SK-MEL-5 (cell line): ENCODE measurements at places on chromosomes 6 and 20.

- no peak for DNase-seq
Observed at GRCh38 chr20:4866429-4866828, 134.9 kb downstream of the SLC23A2 start.

GRCh38 chr20:63320041-63320511, 27.1 kb downstream of the COL20A1 start:
- no peak for DNase-seq

DNA sequence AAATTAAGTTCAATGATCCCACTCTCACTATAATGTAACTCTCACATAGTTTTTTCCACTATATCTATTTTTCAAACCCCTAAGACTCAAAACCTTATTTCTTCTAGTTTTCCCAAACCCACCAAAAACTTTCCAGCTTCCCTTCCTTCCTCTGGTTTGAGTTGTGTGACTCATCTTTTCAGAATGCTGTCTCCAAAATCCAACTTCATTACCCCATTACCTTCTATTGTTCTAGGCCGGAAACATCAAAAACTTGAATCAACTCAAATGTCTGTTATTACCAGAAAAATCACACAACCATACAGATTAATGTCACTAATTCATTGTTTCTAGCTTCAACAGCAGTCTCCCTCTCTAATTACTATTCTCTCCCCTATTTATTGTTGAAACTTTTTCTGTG, 1090.3 kb downstream of the HACE1 start:
- DNase-seq = no peak

DNA sequence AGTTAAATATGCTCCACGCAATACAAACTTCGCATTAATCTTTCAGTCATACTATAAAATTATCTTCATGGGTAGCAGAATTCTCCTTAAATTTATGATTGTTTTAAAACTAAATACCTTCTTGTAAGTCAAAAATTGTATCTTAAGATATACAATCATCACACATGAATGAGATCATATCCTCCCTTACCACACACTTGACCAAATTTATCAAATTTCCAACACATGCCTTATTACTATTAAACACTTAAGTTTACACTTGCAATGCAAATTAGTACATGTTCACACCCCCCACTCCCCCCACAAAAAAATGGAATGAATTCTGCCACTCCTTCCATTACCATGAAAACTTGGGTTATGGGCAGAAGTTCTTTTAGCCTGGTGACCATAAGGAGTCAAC, 13.8 kb downstream of the RANBP9 start:
- DNase-seq = no peak

- DNase-seq = no peak
Observed at GRCh38 chr6:151493804-151494234, at the start of gene CCDC170. TSS of gene CCDC170 (plus strand) at chr6:151494017. CDS start at chr6:151494129, 112 bp downstream.

- DNase-seq = no peak
Observed at GRCh38 chr6:106279179-106279578, 46.4 kb downstream of the ATG5 start.

- DNase-seq = no peak
Observed at GRCh38 chr6:133218852-133219251, 22.3 kb upstream of the EYA4 start.

DNA sequence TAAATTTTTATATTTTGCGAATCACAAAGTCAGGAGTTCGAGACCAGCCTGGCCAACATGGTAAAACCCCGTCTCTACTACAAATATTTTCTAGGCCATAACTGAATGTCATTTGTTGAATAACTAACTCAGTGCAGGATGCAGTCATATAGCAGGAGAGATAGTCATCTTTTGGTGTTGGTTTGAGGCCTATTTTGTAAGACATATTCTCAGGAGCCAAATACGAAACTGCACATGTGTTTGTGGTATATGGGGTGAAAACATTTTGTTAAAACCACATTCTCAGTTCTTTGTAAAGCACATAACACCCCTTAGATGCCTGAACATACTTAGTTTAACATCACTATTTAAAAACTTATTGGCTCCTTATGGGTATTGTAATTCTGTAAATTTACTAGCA, 4.7 kb upstream of the ENPP5 start:
- DNase-seq = no peak

GRCh38 chr6:93048381-93048780, 371.0 kb downstream of the EPHA7 start:
- DNase-seq = no peak

DNA sequence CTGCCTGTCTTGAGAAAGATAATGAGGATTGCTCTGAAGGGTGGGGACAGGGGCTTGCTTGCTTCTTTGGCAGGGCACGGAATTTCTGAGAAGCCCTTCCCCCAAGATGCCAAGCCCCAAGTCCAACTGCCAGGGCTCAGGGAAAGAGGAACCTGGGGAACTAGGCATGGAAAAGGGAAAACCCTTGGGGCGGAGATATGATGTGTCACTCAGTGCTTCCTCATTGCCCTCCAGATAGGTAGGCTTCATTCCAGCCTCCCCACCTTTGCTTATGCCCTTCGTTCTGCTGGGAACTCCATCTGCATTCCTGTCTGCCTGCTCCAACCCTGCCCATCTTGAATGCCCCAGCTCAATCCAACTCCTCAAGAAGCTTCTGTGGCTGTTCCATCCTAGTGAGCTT, 61.2 kb downstream of the VEGFA start:
- no peak for DNase-seq

DNA sequence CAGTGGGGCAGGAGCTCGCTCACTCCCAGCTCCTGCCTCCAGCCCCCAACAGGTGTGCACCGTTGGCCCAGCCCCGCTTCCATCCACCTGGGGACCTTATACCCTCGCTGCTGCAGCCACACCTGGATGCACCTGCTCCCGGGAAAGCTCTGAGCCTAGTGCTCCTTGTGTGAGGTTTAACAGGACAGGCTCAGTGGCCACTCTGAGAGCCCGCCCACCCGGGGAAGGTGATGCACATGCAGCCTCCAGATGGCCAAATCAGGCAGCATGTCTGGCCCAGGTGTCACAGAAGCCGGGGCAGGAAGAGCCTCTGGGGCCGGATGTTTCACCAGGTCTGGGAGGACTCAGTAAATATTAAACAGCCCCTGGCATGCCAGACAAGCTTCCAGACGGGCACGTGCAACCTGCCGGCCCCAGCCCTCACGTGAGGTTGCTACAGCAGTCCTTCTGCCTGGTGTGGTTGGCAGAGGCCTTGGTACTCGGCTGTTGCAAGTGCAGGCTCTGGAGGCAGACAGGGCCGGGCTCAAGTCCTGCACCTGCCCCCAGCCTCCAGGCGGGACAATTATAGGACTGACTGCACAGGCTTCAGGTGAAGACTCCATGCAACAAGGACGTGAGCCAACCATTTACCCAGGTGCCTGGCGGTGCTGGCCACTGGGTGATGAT, 66.9 kb downstream of the RIPOR3 start:
- no peak for DNase-seq

- no peak for DNase-seq
Observed at GRCh38 chr6:10101551-10102252, 313.2 kb downstream of the TFAP2A start.

- DNase-seq = no peak
Observed at GRCh38 chr20:41274152-41274551, 43.4 kb downstream of the ZHX3 start.

DNA sequence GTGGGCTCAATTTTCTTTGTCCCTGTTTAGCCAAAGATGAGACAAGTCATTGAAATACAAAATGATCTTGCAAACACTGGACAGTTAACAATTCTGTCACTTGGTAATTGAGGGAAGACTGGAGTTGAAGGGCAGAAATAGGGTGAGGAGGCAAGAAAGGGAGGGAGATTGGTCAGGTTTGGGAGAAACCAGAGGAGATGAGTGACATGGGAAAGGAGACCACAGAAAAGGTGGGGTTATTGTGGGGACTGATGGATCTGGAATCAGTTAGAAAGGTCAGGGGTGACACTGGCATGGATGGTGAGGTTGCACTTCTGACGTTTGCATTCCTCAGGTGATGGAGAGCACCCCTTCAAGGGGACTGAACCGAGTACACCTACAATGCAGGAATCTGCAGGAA, 693 bp downstream of the GTF2H4 start:
- no peak for DNase-seq

DNA sequence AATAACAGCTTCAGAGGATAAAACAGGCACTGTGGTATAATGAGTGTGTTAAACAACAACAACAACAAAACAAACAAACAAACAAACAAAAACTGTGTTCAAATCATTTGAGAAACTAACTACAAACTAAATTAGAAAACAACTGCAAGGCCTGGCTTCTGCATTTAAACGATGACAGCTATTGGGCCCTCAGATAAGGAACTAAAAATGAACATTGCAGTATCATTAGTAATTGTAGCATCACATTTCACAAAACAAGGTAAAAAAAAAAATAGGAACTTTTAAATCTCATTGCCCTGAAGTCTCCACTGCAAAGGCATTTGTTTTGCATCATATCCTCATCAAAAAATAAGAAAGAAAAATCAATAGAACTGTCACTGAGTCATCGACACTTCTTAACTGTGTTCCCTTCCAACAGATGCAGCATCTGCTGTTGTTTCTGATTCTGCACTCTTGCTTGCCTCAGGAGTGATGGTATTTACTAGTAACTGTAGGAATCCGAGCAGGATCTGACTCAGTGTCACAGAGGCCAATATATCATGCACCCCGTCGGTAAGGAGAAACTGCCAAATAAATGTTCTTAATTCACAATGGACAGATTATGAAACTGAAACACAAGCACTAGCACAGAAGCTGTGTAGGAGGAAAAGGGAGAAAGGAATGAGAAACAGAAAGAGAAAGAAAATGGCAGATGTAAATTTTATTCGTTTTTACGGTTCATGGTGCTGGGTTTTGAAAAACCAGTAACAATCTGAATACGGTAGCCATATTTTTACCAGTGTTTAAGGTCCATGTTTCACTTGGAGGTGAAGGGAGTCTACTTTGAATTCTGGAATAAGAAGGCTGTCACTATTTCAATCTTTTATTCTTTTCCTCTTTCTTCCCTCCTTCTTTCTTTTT, 365.7 kb upstream of the EPHA7 start:
- DNase-seq = peak; percentile 45

GRCh38 chr6:41405941-41406727, 70.7 kb downstream of the NCR2 start:
- no peak for DNase-seq

DNA sequence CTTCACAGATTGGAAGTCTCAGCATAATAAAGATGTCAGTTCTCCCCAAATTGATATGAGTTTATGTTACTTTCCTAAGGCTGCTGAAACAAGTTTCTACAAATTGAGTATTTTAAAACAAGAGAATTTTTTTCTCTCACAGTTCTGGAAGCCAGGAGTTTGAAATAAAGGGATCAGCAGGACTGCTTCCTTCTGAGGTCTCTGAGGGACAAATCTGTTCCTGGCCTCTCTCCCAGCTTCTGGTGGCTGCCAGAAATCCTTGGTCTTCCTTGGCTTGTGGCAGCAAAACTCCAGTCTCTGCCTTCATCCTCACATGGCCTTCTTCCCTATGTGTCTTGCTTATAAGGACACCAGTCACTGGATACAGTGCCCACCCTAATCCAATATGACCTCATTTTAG, 136.1 kb downstream of the TFAP2A start:
- DNase-seq = no peak

DNA sequence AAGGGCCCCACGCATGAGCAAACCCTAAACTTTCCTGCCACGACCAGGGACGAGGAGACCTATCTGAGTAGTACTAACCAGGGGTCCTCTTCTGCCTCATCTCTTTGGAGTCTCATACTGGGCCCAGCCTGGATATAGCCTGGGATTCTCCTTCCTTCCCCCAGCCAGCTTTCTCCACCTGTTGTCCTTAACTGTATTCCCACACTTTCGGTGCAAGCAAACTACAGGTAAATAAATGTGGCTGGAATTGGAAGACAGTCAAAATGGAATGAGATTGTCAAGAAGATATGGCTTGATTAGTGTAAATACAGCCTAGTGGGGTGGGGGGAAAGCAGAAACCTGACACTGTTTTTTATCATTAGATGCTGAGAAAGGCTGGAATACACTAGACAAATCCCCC, 23.5 kb upstream of the LY86 start:
- DNase-seq = no peak

GRCh38 chr6:163565140-163565539, 150.6 kb downstream of the QKI start:
- DNase-seq = no peak

GRCh38 chr6:159943101-159943632, 25.7 kb upstream of the IGF2R start:
- no peak for DNase-seq

DNA sequence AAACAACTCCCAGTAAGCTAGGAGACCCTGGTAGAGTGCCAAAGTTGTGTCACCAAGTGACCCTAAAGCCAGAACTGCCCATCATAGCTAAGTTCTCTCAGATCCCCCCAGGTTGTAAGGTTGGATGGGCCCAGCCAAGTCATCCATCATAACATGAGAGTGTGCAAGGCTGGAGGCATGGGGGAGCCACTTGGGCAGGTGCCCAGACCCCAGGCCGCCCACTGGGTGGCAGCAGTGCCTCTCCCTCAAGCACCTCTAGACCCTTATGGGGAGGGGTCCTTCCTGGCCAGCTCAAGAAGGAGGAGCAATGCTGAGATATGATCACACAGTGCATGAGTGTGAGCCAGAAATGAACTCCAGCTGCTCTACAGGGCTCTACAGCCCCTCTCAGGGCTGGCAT, 154.5 kb downstream of the MYLK4 start:
- DNase-seq = peak; percentile 54

- DNase-seq = no peak
Observed at GRCh38 chr6:15389084-15389764, 143.4 kb downstream of the JARID2 start.

- DNase-seq = peak; percentile 82
Observed at GRCh38 chr20:24100370-24101011, 111.9 kb upstream of the GGTLC1 start.

- DNase-seq = no peak
Observed at GRCh38 chr6:27891320-27891875, 20.8 kb downstream of the OR2B2 start.

- no peak for DNase-seq
Observed at GRCh38 chr6:168581706-168582105, 140.7 kb downstream of the SMOC2 start.

DNA sequence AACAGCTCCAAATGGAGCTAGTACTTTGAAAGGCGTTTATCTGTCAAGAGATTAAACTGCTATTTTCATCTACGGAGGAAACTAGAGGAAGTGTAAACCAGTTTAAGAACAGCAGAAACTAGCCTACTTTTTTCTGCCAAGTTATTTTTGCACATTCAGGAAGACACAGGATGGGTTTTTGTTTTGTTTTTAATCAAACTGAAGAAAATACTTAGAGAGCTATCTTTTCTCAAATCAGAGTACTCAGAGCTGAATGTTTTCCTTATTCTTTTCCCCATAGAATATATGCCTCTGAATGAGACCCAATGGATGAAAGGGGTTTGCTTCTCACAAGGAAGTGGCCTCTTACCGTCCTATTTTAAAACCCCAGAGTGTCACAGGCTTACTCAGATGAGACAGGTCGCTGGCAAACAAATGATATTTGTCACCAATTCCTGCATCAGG, 538.5 kb downstream of the CD83 start:
- no peak for DNase-seq

GRCh38 chr20:45495501-45495941, 19.9 kb downstream of the SPINT3 start:
- no peak for DNase-seq
